ENCODE measurements at places on chromosomes 3 and 15.

DNA sequence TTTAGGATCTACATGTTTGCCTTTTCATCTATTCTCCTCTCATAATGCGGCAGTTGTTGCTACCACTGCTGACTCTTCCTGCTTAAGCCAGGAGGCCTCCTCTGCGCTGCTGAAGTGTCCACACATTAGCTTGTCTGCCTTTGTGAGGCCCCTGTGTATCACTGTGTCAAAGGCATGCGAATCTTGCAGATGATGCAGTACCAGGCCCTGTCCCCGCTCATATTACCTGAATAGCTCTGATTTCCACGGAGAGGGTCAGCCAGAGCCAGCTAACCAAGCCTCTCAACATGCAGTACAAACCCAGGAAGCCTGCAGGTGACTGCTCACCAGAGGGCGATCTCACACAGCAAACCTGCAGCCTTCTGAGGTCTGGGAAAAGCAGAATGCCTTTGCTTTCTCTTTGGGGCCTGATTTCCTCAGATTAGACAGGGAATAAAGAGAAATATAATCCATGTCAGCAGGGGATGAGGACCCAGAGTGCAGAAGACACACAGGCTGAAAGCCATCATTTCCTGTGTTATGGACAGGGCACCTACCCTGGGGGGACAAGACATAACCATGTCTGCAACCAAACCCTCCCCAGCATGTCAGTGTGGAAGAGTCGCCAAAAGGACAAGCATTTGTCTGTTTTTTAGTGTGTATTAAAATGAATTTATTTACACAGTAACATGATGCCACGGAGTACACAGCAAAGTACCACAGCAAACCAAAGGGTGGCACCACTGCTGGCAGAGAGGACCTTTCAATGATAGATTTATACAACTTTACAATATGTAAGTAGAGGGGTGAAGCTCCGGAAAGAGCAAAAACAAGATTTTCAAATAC is 36.8 kb upstream of the TSPAN3 start:
- no peak for DNase-seq

DNA sequence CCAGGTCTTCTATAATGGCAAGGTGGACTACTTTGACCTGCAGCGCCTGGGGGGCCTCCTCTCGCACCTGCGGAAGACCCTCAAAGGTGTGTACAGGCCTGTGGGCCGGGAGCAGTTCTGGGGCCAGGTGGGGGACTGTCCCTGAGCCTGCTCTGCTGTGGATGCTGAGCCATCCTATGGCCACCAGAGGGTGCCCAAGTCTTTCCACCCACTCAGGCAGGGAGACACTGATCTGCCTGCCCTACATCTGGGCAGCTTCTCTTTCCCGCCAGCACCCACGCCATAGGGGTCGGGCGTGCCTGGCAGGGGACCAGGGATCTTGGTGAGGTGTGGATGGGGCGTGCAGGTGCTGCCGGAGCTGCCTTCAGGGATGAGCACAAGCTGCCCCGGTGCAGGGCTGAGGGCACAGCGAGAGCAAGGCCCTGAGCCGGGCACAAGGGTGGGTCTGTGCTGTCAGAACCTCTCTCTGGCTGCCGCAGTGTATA is 14.1 kb downstream of the RNF123 start:
- DNase-seq: peak; percentile 32

DNA sequence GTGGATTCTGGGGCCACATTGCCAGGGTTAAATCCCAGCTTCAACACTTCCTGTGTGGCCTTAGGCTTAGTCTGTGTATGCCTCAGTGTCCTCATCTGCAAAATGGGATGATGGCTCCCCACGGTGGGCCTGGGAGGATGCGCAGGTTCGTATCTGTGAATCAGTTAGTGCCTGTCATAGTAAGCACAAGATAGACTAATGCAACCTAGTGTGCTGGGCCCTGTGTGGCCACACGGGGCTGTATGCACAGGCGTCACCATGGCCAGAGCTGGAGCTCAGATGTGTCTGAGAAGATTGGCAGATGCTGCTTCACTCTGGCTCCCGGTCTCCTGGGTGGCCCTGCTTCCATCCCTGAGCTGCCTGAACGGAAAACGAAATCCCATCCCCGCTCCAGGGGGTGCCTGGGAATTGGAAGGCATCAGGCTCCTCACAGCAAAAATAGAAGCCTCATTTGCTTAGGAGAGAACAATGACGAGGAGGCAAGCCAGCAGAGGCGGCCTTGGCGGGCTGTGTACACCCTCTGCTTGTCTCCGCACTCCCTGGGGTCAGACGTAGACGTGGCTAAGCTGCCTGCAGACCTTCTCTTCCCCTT is 103.6 kb downstream of the APBA2 start:
- no peak for DNase-seq

DNA sequence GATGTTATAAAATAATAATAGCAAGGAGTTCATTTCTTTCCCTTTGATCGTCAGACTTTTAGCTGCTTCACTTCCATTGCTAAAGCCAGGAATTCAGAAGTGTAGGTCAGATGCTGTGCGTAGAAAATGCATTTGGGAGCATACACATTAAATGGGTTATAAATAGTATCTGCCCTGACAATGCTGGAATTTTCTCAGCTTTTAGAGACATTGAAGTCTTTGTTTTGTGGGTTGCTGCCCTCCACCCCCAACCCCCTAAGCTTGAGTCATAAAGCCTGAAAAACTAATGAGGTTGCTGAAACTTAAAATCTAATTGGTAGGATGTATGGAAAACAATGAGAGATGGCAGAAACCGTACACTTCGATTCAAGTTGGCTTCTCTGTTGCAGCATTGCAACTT is 81.9 kb downstream of the MITF start:
- DNase-seq: no peak

DNA sequence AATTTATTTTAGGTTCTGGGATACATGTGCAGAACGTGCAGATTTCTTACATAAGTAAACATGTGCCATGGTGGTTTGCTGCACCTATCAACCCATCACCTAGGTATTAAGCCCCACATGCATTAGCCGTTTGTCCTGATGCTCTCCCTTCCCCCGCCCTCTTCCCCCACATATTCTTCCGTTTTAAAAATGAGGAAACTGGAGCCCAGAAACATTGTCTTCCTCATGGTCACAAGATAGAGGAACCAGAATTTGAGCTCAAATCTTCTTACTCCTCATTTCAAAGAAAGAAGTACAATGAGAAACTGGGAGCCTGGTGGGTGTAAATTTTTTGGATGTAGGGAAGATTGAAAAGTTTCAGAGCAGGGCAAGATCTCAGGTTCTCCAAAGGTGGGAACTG is 56.1 kb upstream of the USP3 start:
- DNase-seq: no peak

- no peak for DNase-seq
Measured at GRCh38 chr15:100143378-100143777, 198.4 kb downstream of the ADAMTS17 start.

- DNase-seq: no peak
Measured at GRCh38 chr3:98846101-98846500, 55.4 kb downstream of the DCBLD2 start.

GRCh38 chr3:58350627-58351013 is 17.9 kb downstream of the PXK start:
- DNase-seq: no peak

GRCh38 chr3:20997183-20997582 is 753.8 kb downstream of the ZNF385D start:
- DNase-seq: no peak

GRCh38 chr3:94092086-94092485 is 29.2 kb downstream of the NSUN3 start:
- DNase-seq: no peak

DNA sequence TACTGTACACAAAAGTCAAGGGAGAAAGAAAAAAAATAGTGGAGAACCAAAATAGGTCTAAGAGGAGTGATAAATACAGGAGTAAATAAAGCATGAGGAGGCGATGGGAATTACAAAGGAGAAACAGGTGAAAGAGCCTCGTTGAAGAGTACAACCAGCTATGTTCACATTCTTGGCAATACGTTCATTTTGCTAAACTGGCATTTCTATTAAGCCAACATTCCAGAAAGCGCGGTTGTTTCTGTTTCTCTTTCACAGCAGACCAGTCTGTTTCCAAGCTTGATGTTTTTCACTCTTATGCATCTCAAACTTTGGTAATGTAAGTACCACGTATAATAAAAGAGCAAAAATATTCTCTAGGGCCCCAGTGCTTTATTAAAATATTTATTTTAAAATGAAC is 74.5 kb downstream of the NSUN3 start:
- DNase-seq: no peak

- no peak for DNase-seq
Measured at GRCh38 chr15:57118013-57118799, 199.8 kb downstream of the TCF12 start.

DNA sequence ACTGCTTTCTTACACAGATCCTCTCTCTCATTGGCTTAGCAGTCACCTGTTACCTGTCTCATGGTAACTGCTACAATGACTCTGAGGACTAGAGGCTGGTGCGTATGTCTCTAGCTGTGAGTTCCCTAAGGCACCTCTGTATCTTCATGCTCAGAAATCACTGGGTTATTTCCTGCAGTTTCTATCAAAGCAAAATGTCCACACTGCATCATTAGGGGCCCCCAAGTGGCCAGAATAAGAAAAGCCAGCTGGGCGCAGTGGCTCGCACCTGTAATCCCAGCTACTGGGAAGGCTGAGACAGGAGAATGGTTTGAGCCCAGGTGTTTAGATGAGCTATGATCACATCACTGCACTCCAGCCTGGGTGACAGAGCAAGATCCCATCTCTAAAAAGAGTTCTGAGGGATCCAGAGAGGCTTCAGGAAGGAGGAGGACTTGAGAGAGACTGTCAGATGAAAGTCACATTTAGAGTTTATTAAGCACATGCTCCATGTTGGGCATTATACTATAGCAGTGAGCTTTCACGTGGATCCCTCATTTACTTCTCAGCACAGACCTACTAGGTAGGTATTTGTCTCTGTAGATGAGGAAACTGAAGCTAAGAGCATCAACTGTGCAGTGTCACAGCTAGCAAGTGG is 2.3 kb upstream of the VPS18 start:
- no peak for DNase-seq

GRCh38 chr3:67034371-67034770 is 36.3 kb downstream of the KBTBD8 start:
- no peak for DNase-seq
